Mammary epithelial cell (primary cell): ENCODE measurements at places on chromosomes 13 and 19. TPM values are rescaled to one million over a fixed set of nuclear protein-coding genes. Genes with fewer than 3 reads are reported as not detected.

The CCDC124 gene
- 20.3 TPM for total RNA-seq

The S1PR5 gene
- total RNA-seq = 2.5 and 8.5 TPM in 2 replicates

The TLE6 gene
- total RNA-seq = 0.33 TPM

The DCLK1 gene
- total RNA-seq = 0.19 and 0.21 TPM in 2 replicates

DNA sequence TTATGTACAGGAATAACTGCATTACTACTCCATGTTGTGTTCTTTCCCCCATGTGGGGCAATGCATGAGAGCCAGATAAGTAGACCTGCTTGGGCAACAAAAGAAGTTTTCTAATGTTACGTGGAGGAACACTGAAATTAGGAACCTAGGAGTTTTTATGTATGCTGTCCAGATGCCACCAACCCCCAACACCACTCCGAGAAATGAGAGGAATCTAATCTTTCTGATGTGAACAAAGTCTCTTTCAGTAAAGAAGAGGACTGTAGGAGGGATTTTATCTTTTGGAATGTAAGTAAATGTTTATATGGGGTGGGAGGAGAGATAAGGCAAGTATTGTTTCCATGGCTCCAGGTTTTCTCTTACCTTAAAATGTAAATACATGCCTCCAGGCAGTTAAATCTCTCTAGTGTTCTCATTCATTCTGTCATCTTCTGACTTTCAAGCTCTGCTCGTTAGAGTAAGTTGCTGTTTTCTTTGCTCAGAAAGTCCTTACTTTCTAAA, 820.6 kb downstream of the PCDH17 start:
- no peak for DNase-seq

DNA sequence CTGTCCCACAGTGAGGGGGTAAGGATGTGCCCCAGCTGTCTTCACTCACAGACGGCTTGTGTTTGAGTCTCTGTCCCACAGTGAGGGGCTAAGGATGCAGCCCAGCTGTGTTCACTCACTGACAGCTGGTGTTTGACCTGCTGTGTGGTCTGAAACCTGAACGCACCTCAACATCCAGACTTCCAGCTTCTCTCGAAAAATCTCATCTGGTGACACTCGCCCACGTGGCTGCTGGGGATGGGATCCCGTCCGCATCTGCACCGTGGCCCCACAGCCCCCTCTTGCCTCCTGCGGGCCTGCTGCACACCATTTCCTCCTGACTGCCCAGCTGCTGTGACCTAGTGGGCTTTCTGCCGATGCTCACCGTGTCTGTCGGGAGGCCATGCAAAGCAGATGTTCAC, 27.3 kb downstream of the CHAF1A start:
- no peak for DNase-seq

GRCh38 chr13:110228936-110229904, 77.7 kb downstream of the COL4A1 start:
- DNase-seq = no peak

GRCh38 chr19:43465468-43466120, at the start of gene LYPD3:
Gene LYPD3, minus strand, starts transcription at chr19:43465608. Its CDS starts 37 bp downstream, at chr19:43465571.
- DNase-seq = peak; percentile 95

DNA sequence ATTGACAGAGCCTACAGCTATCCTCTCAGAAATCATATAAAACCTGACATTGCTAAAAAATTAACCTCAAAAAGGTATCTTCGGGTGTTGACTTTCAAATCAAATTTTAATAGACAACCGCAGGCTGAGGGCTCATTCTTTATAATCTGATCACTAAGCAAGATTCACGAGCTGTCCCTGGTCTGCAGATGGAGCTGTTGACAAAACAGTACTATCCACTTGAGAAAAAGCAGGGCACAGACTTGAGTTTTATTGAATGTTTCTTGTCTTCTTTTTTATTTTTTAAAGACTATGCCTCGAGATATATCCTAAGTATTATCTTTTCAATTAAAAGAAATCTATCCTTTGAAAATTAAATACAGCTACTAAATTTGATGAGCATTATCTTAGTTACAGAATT, 540.5 kb downstream of the PCDH9 start:
- no peak for DNase-seq

DNA sequence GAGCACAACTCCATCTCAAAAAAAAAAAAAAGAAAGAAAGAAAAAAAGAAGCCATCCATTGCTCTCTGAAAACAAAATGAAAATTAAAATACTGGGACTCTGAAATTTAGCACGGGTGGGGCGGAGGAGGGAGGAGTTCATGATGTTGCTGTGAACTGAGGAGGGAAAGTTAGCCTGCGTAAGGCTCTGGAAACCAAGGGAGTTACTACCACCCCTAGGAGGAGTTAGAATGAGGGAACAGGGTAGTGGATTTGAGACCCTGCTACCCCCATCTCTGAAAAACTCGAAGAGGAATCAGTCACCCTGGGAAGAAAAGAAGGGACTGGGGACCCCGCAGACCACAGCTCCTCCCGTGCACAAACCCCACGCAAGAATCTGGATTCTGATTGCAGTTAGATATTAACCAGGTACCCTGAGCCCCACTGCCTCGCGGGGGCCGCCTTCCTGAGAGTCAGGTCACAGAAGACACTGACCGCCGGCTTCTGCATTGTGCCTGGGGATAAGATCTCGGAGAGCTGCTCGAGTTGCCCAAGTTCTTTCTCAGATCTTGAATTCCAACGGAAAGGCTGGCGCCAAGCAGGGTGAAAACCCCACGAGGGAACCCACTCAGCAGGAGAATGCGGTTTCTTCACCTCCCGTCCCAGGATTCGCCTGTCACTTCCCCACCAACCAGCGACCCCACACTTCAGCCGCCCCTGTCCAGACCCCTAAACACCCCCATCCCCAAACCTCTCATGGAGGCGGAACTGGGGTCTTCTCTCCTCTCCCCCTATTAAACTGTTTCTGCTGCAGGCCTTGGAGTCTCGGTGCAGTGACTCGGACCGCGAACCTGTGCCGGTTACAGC, 870 bp downstream of the ZNF442 start:
- peak; percentile 5 for DNase-seq

- DNase-seq = peak; percentile 25
Measured at GRCh38 chr13:83498045-83498444, 384.2 kb downstream of the SLITRK1 start.

DNA sequence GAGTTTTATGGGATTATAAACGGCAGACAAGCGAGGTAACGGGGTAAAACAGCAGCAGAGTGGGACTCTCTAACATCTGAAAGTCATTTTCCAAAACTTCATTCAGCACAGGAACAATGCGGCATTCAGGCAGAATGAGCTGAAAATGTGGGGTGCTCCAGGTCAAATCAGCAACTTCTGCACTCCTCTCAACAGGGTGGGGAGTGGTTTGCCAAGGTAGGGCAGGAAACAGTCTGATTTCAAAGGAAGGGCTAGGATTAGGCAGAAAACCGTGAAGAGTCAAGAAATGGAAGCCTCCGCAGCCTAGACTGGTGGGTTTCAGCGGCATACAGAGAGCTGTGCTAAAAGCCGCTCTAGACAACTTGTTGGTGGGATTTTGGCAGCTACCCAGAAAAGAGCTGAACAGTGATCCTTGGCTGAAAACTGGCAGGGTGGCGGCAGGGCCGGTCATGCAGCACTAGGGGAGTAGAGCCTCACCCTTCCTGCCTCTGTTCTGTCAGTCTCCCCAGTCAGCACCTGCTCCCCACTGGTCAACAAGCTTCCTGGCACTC, 154.2 kb upstream of the KLF12 start:
- DNase-seq = peak; percentile 21

DNA sequence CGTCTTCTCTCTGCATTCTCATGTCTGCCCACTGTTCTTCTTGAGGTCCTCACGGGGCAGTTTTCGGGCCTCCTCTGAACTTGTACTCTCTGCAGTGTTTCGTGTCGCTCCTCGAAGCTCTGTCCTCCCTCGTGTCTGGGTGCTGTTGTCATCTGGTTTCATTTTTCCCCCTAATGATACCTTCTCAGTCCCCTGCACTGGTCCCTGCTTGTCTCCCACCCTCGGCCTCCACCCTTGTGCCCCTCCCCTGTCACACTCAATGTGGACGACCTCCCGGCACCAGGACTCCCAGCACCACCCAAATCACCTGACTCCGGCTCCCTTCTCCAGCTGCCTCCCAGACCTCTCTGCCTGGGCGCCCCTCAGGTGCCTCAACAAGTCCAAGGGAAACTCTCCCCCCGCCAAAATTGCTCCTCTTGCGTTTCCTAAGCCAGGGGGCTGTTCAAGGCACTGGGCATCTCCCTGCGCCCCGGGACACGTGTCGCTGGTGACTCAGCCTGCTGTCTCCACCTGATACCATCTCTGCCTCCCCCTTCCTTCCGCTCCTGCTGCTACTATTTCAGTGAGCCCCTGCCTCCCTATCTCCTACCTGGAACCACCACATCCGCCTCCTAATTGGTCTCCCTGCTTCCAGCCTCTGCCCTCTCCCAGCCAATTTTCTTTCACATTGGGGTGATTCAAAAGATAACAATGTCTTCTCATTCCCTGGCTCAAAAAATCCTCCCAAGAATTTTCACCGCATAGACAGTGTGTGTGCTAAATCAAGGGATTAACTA, 49.5 kb downstream of the RFX2 start:
- peak; percentile 87 for DNase-seq

- DNase-seq = no peak
Measured at GRCh38 chr19:49364083-49364737, 533 bp downstream of the DKKL1 start.

GRCh38 chr19:42130254-42130573, 2.0 kb downstream of the POU2F2 start:
- DNase-seq = peak; percentile 32

DNA sequence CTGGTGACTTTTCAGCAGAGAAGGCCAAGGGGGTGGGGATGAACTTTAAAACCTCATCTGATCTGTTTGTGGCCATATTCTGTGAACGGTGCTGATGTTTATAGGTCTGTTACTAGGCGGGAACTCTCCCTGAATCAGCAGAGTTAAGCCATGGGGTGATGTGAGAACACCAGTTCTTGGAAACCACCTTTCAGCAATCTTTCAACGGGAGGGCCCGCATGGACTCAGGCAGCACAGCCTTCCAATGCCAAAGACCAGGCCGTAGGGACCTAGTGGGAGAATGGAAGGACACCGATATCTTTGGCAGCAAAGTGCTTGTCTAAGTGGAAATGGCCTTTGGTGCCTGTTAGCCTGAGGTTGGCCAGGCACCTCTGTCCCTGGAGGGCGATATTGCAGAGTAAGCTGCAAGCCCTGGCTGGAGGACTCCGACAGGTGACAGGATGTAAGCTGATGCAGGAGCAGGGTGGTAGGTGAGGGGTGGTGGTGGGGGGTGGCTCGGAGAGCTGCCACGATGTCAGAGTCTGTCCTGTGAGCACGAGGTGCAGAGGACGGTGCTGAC, 57.0 kb downstream of the ERCC5 start:
- DNase-seq = no peak

DNA sequence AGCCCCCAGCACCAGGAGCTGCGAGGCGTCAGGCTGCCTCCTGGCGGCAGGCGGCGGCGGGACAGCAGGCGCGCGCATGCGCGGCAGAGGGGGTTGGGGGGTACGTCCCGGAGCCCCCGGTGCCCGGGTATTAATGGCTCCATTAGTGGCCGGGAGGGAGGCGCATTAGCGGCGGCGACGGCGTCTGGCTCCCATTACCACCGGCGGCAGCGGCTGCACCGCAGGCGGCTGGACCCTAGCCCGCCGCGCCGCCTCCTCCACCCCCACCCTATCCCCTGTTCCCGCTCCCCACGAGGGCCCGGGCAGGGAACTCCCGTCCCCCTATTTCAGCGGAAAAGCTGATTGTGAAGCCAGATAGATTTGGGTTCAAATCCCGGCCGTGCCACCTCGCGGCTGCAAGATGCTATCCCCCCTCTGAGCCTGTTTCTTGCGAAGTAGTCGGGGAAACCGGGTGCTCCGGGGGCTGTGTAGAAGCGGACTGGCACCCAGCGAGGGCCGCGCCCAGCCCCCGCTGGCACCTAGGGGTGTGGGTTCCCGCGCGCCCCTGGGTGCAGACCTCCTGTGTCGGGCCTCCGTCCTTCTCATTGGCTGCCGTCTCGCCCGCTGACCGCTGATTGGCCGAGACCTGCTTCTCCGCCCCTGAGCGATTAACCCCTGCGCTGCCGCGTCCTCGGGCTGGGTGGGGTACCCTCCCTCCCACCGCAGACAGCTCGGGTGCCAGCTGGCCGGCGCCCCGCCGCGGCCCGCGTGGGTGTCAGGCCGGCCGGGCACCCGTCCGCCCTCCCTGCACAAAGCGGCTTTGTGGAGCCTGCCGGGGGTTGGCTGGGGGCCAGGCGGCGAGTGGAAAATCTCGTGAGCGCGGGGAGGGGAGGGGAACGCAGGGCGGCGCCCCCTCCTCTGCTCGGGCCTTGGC, 11.1 kb downstream of the CIC start:
- peak; percentile 86 for DNase-seq

- DNase-seq = no peak
Measured at GRCh38 chr19:7063339-7063738, 4.9 kb upstream of the MBD3L3 start.

DNA sequence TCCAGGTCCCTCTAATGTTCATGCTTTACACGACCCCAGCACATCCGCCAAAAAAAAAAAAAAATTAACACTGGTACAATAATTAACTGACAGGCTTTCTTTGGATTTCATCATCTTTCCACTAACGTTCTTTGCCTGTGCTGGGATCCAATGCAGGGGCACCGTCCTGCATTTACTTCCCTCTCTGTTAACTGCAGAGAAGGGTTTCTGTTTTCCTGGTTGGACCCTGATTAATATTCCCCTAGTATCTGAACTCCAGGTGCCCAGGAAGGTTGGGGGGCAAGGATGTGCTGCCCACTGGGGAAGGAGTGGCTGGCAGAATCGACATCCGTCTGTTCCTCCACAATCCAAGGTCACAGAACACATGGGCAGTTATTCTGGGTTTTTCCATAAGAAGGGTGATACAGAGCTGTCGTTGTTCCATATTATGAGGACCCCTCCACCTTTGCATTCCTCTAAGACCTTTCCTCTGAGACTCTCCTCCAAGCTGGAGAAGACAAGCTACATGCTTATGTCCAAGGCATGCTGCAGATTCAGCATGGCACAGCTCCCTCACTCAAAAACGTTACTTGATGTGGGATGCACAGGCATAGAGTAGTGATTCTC, 4.5 kb upstream of the LAIR1 start:
- DNase-seq = no peak

DNA sequence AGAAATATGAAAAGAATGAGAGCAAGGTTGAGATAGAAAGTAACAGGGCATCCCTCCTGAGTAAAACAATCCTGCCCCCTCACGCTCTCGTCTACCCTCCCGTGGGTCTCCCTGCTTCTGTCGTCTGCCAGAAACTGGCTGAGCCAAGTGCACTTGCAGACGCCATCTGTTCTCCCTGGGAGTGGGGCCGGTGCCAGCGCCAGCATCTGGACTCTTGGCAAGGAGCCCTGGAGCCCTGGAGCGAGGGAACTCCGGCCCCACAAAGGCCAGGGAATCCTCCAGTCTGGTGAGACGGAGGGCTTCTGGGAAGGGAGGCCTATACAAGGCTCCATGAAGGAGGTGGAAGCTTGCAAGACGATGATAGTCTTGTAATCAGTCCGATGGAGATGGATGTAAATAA, 2.3 kb upstream of the TMEM91 start:
- peak; percentile 59 for DNase-seq

GRCh38 chr13:51538591-51539179, 45.6 kb upstream of the WDFY2 start:
- no peak for DNase-seq

GRCh38 chr13:71017607-71018006, 849.4 kb downstream of the DACH1 start:
- no peak for DNase-seq
